ENCODE measurements at places on chromosomes 4 and X. TPM values are rescaled to one million over a fixed set of nuclear protein-coding genes. Genes with fewer than 3 reads are reported as not detected.

DNA sequence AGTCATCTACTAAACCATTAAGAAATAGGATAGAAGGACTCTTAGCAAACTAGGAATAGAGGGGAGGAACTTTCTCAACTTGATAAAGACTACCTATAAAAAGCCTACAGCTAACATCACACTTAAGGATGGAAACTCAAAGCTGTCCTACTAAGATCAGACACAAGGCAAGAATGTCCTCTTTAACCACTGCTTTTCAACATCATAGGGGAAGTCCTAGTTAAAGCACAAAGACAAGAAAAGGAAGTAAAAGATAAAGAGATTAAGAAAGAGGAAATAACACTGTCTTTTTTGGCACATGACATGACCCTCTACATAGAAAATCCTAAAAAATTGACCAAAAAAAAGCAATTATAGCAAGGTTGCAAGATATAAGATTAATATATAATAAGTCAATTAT lies 136.6 kb downstream of the FBXW7 start:
- no peak for DNase-seq

- DNase-seq, result no peak
These were observed 94.5 kb downstream of the RS1 start for GRCh38 chrX:18577400-18577799.

DNA sequence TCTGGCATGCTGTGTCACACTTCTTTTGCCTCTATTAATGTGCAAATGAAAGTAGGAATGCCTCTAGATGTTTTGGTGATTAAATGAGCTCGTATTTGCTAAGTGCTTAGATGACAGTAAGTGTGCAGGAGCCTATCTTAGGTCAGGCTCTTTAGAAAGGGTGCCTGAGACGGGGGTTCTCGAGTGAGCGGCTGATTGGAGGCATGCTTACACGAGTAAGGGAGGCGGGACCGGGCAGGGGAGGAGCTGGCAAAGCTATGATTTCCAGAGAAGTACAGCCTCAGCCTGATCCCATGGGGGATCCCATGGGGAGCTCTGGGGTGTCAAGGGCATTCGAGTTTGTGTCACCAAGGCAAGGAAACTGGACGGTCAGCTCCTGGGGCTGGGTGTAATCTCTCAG lies 44.8 kb downstream of the CLDN34 start:
- DNase-seq, result no peak

GRCh38 chr4:105657117-105657765 lies 51.2 kb downstream of the INTS12 start:
- DNase-seq, result no peak

DNA sequence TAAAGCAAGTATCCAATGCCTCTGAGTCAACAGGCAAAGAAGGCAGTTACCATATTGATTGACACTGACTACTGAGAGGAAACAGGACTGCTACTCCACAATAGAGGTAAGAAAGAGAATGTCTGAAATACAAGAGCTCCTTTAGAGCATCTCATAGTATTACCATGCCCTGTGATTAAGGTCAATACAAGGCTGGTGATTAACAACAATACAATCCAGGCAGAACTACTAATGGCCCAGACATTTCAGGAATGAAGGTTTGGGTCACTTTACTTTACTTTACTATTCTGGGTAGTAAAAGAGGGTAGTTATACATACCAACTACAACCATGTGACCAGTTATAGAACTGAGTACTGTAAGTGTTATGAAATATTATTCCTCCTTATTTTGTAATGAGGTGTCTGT lies 44.5 kb downstream of the BRWD3 start:
- DNase-seq, result no peak

DNA sequence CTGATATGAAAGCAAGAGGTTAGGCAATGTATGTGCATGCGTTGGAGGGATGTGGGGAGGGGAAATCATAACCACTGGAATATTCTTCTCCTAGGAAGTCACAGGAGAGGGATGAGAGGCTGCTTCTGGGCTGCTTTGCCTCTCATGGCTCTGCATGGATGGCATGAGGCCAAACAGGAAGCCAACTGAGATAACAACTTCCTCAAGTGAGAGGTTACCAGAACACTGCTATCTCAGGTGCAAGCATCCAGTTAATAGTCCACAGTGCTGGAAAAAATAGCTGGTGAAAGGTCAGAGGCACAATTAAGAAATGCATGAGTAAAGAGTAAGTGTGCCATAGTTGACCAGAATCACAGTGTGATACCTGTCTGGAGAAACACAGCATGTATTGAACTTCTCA lies 113.3 kb downstream of the ELOVL6 start:
- DNase-seq, result peak; percentile 68

GRCh38 chrX:77070202-77070918 lies 376.8 kb upstream of the FGF16 start:
- no peak for DNase-seq

GRCh38 chr4:176013476-176014247 lies 52.0 kb upstream of the WDR17 start:
- DNase-seq, result no peak

GRCh38 chr4:169131556-169132208 lies 121.6 kb upstream of the CBR4 start:
- peak; percentile 68 for DNase-seq

COL25A1 gene
- 5.5 TPM for total RNA-seq

DNA sequence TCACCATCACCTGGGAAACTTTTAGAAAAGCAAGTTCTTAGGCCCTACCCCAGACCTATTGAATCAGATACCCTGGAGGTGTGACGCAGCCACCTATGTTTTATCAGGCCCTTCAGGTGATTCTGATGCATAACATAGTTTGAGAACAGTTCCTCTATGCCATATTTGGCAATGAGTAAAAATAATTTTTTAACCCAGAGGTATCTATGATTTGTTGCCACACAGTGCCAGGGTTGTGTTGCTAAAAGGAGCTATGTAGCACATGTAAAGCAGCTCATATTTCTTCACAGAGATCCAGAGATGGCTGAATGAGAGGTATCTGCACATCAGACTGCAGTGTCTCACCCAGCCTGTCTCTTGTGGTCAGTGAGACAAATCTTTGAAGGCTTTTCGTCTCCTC lies 85.3 kb downstream of the PTPN13 start:
- DNase-seq, result no peak
